ENCODE measurements at places on chromosomes 7 and 10.

- no peak for DNase-seq
Measured at GRCh38 chr10:132899054-132899750, 43.2 kb downstream of the CFAP46 start.

GRCh38 chr7:193481-194251 is 1.3 kb downstream of the FAM20C start:
- no peak for DNase-seq

GRCh38 chr10:130485958-130486895 is 350.0 kb downstream of the GLRX3 start:
- DNase-seq = no peak

GRCh38 chr7:140016540-140016939 is 46.2 kb downstream of the PARP12 start:
- DNase-seq = no peak

GRCh38 chr7:140225562-140226249 is 48.9 kb upstream of the KDM7A start:
- no peak for DNase-seq

GRCh38 chr10:5679606-5680005 is 5.0 kb upstream of the TASOR2 start:
- DNase-seq = no peak

GRCh38 chr7:88191911-88192310 is 27.9 kb downstream of the SRI start:
- no peak for DNase-seq

DNA sequence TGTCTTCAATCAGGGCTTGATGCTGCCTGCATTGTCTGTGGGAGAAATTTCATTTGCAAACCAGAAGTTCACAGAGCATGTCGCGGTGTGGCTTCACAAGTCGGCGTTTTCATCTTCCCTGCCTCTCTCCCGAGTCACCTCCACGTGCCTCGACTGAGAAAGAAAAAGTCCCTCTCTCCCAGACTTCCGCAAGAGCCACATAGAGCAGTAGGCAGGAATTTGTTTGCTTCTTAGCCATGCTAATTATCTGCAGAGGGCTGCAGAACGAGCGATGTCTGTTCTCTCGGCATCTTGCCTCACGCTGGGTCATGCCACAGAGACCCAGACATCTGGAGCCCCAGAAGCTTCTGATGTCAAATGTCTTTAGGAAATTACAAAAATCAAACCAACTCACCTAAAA is 272.2 kb downstream of the TCF7L2 start:
- no peak for DNase-seq

DNA sequence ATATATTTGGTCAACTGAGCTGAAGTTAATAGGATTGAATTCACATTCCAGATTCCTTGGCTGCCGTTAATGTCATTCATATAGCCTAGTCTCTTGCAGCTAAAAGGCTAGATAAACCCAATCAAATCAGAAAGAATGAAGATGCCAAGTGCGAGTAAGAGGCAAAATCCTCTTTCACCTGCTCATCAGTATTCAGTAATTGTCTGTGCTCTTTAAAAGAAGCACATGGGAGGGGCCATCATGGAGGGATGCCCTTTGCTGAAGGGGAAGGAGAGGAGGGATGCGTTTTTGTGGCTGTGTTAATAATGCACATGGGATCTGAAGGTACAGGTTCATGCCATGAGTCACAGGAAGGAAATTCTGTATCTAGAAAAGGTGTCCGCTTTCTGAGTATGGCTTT is 232.2 kb downstream of the TMEM178B start:
- DNase-seq = no peak

- DNase-seq = no peak
Measured at GRCh38 chr7:73433924-73434700, 534 bp downstream of the FZD9 start.

DNA sequence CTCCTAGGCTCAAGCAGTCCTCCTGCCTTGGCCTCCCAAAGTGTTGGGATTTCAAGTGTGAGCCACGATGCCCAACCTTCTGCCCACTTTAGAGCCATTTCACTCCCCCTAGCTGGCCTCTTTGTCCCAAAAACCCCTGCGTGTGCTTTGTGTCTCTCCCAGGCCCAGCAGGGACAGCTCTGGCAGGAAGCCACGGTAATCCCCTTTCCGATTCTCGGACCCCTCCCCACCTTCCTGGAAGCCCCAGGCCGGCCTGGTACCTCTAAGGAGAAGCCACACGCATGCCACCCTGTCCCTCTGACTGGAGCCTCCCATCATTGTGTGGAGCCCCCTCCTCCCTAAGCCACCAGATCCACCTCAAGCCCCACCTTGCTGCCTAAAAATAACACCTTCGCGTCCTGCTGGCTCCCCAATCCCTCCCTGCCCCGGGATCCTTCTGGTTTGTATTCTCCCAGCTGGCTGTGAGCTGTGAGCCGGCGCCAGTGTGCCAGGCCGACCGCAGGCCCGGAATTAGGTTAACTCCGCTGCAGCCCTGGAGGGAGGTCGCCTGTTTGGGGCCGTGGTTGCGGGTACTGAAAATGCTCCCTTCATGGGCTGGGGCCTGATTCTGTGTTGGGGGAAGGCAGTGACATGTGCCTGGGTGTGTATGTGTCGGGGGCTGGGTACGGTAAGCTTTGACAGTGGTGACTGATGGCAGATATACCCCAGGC is 16.4 kb upstream of the SRRM3 start:
- no peak for DNase-seq

DNA sequence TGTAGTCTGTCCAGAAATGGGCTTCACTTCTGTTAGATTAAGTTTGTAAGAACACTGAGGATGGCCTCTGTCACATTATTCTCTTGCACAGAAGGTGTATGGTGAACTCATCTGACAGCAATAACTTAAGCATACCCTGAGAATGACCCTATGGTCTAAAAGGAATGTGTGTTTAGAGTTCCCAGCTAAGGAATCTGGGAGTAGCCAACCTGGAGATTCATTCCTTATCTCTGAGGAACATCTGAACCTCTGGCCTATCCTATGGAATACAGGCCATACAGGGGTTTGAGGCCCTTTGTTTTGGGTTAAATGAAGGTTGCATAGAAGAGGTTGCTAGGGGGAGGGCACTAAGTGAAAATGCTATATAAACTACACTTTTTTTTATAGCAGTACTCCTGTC is 41.4 kb downstream of the LAMB4 start:
- no peak for DNase-seq

DNA sequence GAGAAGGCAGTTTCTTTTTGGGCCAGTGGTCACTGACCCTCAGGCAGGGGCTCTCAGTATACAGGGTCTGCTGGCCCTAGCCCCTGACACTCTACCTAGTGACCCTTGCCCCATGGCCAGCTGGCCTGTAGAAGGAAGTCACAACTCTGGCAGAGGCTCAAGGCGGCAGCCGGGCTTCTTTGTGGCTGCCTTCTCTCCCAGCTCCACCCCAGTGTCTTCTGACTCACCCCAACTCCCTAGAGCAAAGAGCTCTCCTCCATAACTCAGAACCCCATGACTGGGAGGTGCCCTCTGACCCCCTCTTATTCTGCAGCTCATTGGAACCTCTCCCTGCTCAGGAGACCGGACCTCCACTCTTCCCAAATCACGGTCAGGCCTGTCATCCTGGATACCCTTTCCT is 358.2 kb downstream of the FGFR2 start:
- DNase-seq = no peak

- no peak for DNase-seq
Measured at GRCh38 chr10:94214481-94214893, 148.3 kb downstream of the NOC3L start.

GRCh38 chr10:77159538-77160110 is 478.0 kb downstream of the KCNMA1 start:
- no peak for DNase-seq

GRCh38 chr10:119555178-119555784 is 12.8 kb upstream of the RGS10 start:
- no peak for DNase-seq

DNA sequence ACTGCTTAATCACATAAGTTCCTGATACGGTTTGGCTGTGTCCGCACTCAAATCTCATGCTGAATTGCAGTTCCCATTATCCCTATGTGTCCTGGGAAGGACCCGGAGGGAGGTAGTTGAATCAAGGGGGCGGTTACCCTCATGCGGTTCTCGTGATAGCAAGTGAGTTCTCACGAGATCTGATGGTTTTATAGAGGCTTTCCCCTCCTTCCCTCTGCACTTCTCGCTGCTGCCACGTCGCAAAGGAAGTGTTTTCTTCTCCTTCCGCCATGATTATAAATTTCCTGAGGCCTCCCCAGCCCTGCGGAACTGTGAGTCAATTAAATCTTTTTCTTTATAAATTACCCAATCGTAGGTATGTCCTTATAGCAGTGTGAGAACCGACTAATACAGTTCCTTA is 226.2 kb downstream of the SKAP2 start:
- DNase-seq = no peak
